ENCODE measurements at places on chromosomes 7 and 10.

DNA sequence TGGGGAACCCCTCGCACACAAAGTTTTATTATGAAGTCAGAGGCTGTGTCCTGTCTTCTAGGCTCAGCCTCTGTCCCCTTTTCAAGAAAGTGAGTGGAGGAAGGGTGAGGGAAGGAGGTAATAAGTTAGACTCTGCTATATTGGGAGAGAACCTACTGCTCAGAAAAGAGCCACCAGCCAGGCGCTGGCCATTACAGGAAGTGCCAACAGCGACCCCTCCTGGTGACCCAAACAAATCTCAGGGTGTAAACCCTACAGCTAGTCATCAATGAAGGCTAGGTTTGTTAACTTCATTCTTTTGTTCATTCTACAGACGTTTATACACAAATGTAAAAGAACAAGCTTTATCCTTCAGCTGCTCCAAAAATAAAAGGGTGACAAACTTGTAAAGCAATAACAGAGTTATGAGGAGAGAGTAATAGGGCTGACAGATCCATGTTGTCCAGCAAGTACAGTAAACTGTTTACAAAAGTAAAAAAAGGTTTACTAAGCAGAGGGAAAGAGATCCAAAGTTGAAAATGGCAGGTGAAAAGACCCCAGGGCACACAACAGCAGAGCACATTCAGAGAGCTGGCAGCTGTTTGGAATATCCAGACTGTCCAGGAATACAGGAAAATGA lies 82.7 kb downstream of the FAM204A start:
- DNase-seq, result no peak

DNA sequence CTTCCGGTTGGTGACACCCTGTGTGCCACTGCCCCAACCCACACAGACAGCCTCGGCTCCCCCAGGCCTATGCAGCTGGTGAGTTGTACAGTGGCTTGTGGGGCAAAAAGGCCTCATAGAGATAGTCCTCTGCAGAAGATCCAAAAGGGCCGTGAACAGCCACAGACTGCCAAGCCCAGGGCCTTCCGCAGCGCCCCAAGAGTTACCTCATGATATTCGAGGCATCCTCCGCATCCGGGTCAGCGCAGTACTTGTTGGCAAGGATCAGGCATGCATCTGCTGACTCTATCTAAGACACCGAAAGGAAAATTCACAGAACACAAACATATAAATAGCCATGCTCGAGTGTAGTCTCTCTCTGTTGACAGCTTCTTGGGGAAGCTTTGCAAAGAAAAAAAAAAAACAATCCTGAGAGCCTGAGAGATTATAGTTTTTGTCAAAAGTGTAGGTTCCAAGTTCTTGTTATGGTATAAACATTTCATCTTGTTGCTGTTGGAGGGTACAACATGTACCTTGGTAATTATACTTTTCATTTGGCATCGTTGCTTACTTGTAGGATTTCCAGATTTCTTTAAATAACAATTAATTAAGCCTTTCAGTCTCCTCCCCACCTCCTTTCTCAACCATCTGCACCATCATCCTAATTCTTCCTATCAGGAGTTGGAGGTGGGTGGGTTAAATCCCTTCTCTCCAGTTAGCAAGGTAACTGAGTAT lies 553.0 kb downstream of the KCNMA1 start:
- DNase-seq, result no peak

DNA sequence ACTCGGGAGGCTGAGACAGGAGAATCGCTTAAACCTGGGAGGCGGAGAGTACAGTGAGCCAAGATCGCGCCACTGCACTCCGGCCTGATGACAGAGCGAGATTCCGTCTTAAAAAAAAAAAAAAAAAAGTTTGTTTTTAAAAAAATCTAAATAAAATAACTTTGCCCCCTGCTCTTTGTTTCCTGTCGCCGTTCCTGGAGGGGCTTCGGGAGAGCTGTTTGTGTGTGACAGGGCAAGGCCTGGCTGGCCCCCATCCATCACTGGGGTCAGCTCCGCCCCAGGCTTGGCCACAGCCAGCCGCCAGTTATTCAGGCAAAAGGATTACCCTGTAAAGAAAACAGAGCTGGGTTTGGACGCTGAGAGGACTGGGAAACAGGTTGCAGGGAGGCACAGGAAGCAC lies 16.4 kb downstream of the LEP start:
- no peak for DNase-seq

DNA sequence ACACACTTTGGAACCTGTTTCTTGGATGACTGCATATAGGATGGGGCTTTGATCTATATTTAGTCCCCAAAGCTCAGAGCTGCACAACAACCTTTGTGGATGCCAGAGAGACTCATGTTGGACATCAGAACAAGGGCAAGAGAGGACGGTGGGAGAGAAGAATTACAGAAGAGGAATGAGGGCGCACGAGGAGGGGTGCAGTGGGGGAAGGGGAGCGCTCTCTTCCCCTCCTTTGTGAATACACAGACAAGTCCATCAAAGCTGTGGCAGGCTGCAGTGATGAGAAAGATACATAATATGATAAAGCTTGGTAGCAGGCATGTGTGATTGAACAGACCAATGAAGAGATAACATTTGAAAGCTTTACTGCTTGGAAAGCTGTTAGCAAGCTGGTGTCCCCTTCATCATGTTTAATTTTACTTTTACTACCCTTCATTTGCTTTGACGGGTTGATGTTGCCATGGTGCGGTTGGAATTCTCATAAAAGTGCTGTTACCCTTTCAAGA lies 857.8 kb downstream of the KCNMA1 start:
- no peak for DNase-seq

DNA sequence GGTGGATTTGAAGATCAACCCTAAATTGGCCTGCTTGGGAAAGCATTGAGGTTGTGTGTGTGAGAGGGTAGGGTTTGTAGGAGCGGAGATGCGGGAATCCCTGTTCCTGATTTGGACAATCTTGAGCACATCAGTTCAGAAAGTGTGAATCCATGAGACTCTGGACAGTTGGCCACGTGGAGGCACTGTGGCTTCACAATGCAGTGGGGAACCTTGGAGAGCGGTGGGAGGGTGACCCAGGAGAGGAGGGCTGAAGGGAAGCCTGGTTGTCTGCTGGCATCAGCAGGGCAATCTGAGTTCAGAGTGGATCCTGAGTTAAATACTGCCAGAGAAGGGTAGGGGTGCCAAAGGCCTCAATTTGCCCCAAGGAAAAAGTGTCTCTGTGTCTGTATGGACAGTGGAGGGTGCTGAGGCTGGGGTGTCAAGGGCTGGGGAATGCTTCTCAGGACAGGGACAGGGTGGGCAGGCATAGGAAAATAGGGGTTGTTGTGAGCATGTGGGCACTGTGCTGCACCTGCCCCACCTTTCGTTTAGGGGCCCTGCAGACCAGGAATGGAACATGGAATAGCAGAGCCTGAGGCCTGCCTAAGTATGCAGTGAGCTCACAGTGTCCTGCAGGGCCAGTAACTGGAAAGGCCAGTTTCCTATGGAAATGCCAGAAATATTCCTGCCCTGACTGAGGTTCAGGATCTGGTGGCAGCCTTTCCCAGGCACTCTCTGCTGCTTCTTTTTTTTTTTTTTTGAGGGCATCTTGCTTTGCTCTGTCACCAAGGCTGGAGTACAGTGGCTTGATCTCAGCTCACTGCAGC lies 162.9 kb upstream of the PRSS58 start:
- DNase-seq, result no peak

GRCh38 chr10:17383801-17384555 lies 70.4 kb downstream of the ST8SIA6 start:
- peak; percentile 2 for DNase-seq

DNA sequence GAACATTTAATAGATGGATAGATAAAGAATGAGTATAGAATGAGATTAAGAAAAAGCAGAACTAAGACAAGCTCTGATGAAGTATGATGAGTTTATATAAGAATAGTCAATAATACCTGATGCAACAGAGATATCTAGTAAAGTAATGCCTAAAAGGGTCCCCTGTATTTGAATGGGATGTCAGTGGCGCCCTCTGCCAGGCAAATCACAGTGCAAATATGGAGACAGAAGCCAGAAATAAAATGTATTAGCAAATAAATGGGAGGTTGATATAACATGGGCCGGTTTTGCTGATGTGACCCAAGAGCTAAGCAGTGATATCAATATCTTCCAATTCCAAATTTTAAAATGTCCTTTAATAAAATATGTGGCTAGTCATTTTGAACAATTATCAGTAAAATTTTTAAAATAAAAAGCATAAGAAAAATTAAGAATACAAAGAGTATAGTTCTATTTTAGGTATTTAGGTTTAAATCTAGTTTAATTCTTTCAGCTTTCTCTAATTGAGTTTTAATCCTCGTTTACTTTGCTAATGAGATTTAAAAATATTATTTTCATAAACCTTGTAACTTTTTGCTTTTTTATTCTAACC lies 62.6 kb downstream of the ADK start:
- peak; percentile 56 for DNase-seq

Data from dermis microvascular lymphatic vessel endothelial cell (primary cell).